ENCODE measurements at places on chromosomes 6 and 20.

DNA sequence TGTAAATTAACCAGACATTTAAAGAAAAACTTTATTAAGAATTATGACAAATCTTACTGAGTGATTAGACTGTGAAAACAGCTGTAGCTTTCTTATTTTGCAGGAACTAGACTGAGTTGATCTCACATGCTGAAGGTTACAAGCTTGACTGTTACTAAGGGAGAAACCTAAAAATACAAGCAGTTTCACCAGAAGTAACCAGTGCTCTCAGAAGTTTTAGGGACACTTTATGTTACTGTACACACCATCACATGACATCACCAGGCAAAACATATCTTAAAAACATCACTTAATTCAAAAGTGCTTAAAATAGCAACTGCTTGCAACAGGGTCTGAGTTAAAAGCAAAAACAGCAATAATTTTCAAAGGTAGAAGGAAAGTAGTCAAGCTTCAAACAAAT, 5.4 kb downstream of the FBXO30 start:
- no peak for DNase-seq

- DNase-seq: no peak
Measured at GRCh38 chr6:111605100-111605751, 452 bp downstream of the TRAF3IP2 start.

DNA sequence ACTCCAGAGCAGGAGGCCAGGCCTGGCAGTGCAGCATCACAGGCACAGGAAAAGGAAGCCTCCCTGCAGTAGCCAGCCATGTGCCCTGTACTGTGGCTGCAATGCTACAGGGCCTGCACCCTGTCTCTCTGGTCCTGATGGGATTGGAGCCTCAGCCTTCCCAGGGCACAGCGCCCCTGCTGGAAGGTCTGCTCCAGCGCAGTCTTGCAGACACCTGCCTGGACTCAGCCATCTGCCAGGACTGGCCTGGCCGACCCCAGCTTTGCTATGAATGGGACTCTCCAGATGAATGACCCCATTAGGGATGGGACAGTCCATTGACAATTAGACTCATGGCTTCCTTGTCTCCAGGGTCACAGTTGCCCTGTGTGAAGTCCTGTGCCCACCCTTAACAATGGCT, 251.6 kb downstream of the ERMARD start:
- DNase-seq: no peak

DNA sequence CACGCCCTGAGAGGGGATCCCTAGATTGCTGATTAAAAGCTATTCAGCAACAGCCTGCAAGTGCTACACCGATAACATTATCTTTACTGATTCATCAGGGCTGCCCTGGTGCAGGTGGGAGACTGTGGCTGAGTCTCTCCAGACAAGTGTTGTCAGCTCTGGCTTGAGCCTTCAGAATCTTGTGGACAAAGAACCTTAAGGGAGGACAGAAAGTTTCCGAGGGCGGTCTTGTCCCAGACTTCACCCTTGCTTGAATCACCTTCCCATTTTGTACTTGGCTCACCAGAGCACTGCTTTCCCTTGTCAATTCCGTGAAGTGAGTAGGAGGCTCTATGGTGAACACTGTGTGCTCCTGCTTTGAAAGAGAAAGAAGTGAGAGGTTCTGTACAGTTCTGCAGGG, 88.6 kb upstream of the PCSK2 start:
- DNase-seq: no peak

- DNase-seq: no peak
Measured at GRCh38 chr20:38175304-38176180, 10.5 kb upstream of the TGM2 start.

DNA sequence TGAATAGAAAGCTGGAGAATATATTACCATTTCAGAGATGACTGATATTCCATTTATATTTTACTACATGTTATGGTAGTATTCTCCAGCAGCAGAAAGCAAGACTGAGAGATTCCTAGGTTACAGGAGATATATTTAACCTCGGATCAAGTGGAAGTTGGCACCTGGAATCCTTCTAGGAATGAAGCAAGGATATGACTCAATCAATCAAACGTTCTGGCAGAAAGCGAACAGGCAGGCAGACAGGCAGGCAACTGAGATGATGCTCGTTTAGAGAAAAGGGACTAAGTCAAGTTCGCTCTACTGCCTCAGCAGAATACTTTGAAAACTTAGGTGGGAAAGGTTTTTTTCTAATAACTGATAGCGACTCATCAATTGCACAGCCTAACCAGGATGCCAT, 46.2 kb downstream of the PAK5 start:
- no peak for DNase-seq

DNA sequence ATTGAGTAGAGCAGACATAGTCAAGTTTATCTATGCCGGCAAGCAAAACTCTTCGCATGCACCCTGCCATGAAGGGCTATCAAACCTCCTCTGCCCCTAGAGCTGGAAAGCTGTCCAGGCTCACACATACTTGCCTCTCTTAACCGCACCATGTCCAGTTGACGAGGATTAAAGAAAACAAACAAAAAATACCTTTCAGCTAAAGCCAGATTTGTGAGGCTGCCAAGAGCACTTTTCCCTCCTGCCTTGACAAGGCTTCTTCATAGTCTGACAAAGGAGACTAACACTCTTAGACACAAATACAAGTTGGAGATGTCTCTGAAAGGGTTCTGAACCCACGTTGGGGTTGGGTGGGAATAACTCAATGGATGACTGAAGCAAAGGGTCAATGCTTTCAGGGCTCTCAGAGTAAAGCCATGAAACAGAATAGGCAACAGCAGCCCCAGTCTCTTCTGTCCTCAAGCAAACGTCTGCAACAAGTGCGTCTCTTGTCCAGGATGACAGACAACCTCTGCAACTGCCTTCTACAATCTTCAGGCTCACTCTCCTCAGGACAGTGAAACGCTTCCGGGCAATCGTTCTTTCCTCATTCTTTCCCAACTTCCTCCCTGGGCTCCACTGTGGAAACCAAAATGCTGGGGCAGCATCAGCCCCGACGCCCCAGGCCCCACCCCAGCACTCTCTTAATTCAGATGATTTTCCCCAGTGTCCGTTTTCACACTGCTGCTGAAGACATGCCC, 57.8 kb downstream of the AGPAT4 start:
- DNase-seq: no peak

GRCh38 chr6:135266675-135267074, 85.6 kb downstream of the MYB start:
- no peak for DNase-seq

DNA sequence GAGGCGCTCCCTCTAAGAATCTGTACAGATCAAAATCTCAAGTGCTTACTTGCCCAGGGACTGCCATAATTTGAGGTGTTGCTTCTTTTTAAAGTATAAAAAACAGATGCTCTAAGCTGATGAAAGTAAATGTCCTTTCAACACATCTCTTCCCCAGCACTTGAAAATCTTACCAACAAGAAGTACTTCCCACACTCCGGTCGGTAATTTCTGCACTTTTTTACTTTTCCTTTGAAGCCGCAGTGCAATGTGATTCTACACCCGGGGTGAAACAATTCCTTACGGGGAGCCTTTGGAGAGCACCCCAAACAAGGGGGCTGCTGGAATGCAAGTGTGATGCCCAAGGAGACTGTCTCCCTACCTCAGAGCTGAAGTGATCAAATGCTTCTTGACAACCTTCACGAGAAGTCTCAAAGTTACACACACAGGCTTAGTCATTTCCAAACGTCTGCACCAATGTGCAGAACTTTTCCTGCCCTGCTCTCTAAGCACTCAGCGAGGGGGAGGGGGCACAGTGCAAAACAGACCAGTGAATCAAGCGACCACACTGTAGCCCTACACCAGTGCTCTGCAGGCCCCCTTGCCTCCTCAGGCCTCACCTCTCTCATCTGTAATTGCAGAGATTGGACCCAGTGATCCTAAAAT, 56.7 kb downstream of the ATXN1 start:
- no peak for DNase-seq

GRCh38 chr20:50758469-50758868, 27.1 kb downstream of the PARD6B start:
- DNase-seq: no peak

DNA sequence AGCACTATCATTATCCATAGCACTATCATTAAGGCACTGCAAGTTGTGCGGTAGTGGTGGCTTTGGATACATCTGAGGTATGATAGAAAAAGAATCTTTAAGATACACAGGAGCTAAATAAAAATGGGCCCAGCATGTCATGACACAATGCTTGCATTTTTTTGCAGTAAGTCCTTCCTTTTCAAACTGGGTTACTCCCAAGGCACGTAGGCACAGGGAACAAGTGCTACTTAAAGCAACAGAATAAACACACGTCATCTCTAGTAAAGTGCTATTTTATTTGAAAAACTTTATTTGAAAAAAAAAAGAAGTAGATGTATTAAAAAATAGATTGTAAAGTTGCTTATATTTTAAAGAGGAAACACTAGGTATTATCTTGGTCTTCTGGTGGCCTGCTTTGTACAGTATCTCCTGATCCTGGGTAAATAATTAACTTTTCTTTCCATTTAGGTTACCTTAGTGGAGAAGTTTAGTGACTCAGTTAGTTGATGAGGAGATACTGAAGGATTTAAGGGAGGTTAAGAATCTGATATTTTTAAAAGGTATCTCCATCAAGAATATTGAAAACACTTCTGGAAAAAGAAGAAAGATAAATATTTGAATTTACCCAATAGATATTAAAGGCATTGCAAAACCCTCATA, 129.6 kb downstream of the EDN1 start:
- DNase-seq: no peak

GRCh38 chr6:156167016-156167624, 610.1 kb upstream of the ARID1B start:
- no peak for DNase-seq

DNA sequence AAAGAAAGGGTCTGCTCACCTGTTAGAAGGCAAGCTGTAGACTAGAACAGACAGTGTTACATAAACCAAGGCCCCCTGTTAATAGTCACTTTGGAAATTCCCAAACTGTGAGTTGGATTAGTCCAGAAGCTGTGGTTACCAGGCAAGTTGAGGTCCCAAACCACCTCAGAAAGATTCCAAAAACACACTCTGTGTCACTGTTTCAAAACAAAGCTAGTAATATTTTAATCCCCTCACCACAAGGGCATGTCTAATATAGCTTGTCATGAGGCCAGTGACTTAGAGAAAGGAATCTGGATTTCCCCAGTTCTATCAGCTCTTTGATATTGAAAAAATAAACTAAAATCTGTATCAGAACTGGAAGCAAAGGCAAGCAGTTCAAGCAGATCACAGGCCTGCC, 244.6 kb downstream of the HAO1 start:
- DNase-seq: no peak

DNA sequence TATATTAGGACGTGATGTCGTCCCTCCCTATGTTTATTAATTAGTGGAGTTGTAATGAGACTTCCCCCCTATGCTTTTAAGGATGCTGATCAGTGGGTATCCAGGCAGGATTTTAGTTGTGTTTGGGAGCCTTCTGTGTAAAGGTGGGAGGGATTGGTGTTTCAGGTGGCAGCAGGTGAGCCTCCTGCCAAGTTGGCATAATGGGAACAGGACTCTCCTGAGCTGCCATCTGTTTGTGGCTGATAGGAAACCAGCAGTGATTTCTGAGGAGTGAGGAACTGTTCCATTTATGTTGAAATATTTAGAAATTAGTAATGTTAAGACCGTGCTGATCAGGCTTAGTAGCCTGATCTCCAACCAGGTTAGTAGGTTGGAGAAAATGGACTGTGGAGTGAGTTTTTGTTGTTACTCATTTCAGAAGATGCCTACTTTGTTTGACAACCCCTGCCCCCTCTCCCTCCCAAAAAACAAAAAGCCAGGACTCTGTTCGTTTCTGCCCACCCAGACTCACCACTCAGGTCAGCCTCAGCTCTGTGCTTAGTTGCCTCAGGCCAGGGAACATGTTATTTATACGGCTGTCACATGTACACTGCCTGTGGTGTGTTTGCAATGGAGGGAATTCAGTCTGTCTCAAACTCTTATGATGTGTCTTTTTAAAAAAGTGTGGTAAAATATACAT, 55.4 kb upstream of the TULP4 start:
- no peak for DNase-seq

- no peak for DNase-seq
Measured at GRCh38 chr6:64146094-64146493, 510.5 kb downstream of the PHF3 start.

DNA sequence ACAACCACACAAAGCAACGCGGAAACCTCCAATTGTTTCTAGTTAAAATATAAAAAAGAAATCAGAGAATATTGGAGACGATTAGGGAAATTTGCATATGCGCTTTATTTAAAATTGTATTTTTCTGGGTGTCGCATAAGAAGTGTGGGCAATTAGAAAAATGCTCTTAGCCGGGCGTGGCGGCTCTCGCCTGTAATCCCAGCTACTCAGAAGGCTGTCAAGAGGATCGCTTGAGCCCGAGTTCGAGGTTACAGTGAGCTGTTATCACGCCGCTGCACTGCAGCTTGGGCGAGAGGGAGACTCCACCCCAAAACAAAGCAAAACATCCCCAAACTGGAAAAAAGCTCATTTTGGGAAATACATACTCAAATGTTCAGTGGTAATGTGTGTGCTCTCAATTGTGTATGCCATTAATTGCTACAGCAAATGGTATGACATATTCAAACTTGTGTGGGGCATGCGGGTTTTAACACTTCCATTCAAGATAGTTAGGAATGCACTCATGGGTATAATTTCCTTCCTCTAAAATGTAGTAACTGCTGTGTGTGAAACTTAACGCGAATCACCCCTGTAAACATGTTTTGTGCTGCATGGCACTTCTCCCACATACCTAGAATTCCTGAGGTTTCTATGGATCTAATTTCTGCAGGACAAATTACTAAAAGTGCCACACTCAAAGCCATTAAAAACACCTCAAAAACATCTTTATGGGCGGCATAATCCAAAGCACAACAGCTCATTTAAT, 54.7 kb upstream of the HFE start:
- DNase-seq: no peak

DNA sequence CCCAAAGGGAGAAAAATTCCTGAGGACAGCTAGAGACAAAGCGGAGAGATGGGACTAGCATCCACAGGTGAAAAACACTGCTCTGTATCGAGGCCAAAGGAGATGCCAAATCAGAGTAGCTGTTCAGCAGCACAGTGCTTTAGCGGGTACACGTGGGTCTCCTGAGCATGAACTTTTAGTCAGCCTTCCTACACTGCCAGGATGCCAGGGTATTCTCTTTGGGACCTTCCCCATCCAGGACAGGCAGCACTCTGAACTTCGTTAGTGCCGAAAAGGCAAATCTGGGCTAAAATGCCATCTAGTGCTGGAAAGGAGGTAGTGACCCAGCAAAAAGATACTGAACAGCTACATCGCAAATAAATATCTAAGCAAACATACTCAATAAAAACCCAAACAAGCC, 64.9 kb downstream of the C6orf58 start:
- DNase-seq: no peak

- DNase-seq: no peak
Measured at GRCh38 chr6:133553652-133554051, 312.5 kb downstream of the EYA4 start.

DNA sequence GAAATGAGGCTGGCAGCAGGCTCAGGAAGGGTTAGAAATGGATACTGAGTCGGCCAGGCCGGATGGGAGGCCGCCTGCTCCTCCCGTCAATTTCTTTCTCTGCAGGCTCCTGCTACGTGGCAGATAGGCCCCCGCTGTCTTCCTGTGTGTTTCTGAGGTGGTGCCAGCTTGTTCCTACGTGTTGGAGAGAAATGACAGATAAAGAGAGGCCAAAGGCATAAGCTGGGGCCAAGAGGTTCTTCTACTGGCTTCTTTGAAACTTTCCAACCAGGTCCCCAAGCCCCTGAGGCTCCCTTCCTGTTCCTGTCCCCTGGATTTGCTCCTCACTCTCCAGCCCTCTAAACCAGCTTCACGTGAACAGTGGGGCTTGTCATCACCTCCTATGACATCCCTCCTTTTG, 76.8 kb downstream of the TCP11 start:
- DNase-seq: no peak

Measured in stimulated activated CD4-positive, alpha-beta T cell treated with anti-CD3 and anti-CD28 coated beads, Interleukin-2, amount 100 ng/mL, for 4 hours (primary cell).